ENCODE measurements at places on chromosomes 5 and 9.

DNA sequence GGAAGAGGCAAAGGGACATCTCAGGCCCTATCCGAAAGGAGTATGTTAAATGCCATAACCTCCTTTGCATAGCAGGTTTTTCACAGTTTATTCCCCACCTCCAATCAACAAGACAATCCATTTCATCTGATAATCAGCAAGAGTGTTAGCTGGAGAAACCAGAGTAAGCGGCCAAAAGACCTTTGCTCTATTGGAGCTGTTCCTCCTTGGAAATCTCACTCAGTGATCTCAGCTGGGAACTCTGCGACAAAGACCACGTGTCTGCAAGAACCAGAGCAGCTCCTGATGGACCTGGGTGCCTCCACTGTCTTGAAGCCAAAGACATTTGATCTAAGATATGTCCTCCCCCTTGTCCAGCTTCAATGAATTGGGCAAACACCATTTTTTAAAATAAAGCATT lies 241.0 kb downstream of the SEC61B start:
- DNase-seq, result no peak

DNA sequence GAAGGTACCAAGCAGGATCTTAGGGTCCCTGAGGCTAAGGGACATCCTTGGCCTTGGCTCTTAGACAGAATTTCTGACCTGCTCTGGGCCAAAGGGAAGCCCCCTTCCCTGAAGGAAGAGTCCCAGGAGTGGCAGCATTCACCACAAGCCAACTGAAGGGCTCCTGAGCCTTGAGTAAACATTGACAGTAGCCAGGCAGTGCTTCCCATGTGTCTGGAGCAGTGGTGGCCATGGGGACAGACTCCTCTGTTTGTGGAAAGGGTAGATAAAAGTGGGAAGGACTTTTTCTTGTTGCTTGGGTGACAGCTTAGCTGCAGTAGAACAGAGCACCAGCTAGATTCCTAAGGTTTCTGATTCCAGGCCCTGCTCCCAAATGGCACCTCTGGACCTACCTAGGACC lies 61.4 kb upstream of the VLDLR start:
- DNase-seq, result no peak

GRCh38 chr9:121383715-121384114 lies 13.7 kb upstream of the STOM start:
- DNase-seq, result no peak

DNA sequence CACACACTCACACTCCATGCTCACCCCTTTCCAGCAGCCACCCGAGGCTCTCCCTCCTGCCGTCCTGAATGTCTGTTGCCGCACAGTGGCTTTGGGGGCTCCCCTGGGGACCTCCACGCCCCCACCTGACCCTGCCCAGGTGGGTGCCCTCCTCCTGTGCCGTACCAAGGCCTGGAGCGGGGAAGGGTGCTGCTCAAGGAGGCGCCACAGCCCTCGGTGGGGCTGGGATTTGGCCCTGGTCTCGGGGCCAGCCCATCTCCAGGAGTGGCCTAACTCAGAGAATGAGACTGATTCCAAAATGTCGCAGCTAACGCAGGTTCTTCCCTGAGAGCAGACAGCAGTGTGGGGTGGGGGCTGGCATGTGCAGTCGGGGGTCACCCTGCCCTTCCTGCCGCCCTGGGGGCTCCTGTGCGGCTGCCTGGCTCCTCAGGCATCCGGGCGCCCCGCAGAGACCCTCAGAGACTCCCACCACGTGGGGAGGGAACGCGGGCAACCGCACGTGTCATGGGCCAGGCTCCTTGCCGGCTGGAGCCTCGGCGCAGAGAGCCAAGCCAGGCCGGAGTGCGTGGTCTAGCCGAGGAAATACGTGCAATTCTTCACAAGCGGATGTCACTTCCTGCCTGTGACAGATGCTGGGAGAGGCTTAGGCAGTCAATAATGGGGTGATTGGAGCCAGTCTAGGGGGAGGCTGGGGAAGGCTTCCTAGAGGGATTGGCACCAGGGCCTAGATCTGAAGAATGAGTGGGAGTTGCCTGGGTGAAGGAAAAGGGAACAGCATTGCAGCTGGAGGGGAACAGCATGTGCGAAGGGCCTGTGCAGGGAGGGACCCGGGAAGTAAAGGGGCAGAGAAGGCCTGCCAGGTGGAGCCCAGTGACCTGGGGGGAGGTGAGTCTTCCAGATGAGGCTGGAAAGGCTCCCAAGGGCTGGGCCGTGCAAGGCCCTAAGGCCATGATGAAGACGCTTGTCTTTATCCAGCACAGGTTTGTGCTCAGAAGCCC lies 44.1 kb downstream of the C9orf50 start:
- DNase-seq, result no peak

GRCh38 chr9:77667151-77667550 lies 19.0 kb upstream of the GNA14 start:
- no peak for DNase-seq

DNA sequence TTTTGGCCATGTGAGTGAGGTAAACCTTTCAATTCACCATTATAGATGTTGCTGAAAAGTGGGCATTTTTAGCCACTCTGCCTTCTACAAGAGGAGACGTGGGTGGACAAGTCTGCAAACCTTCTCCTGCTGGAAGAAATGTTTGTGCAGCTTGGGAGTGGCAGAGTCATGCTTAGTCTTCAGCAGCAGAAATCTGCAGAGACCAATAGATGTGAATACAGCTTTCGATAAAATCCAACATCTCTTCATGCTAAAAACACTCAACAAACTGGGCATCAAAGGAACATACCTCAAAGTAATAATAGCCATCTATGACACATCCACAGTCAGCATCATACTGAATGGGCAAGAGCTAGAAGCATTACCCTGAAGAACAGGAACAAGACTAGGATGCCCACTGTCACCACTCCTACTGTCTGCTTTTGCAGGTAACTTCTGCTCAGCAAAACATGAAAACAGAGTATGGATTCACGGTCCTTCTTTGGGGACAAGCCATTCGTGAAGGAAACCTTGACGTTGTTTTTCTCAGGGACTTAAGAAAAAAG lies 91.3 kb downstream of the RALGPS1 start:
- DNase-seq, result peak; percentile 18

GRCh38 chr5:168706655-168707069 lies 127.5 kb upstream of the PANK3 start:
- DNase-seq, result peak; percentile 34

- peak; percentile 68 for DNase-seq
These were observed 381 bp downstream of the MED22 start for GRCh38 chr9:133347515-133347984.

GRCh38 chr9:124320062-124320973 lies 62.6 kb downstream of the NEK6 start:
- DNase-seq, result peak; percentile 60

DNA sequence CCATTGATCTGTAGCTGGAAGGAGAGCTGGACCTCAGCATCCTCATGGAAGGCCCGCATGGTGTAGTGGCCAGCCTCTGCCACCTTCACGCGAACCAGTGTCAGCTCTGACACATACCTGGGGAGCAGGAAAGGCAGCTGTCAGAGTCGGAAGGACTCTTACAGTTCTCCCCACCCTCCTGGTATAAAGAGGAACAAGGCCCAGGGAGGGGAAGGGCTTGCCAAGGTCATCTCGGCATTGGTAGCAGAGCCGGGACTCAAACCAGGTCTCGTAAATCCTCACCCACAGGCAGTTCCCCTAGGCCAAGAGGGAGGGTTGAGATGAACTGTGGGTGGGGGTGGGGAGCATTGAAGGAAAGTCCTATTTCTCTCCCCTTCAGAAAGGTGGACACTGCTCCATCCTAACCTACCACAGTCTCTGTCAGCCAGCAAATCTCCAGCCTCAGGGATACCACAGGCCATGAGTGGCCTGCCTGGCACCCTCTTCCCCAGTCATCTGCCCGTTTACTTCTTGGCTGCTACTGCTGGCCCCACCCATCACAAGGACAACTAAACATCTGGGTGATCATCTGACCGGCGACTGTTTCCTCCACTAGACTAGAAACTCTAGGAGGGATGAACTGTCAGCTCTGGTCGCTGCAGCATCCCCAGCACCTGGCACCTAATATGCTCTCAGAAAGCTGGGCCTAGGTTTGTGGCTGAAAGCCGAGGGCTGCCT lies 23.5 kb downstream of the PDGFRB start:
- DNase-seq, result peak; percentile 18

DNA sequence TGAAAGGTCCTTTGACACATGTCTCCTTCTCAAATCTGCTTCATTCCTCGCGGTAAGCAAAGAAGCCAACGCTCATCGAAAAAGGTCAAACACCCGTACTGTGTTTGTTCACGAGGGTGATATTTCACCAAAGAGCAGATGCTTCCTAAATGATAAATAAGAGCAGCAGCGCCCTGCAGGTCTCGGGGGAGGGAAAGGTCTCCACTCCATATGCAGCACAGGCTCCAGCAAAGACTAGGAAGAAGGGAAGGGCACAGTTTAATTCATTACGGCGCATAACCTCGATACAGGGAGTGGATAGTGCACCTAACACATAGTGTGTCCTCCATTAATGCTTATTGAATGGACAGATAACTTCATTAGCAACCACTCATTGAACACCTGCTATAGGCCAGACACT lies 593.3 kb downstream of the CDK5RAP2 start:
- DNase-seq, result no peak

- DNase-seq, result no peak
These were observed 98.7 kb downstream of the NMUR2 start for GRCh38 chr5:152306386-152306785.

- peak; percentile 68 for DNase-seq
These were observed 104.6 kb upstream of the FAM174A start for GRCh38 chr5:100430268-100431195.

DNA sequence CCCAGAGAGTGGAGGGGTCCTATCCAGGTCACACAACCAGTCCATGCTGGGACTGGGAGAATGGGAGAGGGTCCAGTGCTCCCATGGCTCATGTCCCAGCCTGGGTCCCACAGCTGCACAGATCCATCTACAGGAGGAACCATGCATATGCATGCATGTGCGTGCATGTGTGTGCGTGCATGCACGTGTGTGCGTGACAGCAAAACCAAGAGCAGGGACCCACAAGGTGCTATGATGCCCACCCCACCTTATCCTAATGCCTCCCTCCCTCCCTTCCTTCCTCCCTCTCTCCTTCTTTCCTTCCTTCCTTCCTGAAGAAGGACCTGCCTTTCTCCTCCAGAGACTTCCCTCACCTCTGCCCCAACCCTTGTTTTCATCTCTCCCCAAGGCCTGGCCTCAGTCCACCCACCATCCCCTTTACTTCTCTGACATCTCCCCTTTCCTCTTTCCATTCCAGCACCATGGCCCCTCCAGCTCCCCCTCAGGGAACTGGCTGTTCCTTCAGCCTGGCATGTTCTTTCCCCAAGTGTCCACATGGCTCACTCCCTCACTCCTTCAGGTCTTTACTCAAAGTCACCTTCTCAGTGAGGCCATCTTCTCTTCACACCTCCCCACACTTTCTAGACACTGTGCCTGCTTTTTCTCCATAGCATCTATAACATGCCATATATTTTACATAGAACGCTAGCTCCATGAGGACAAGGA lies 21.8 kb downstream of the AQP7 start:
- DNase-seq, result no peak

- peak; percentile 66 for DNase-seq
These were observed 650 bp downstream of the MRRF start for GRCh38 chr9:122265149-122265915.

GRCh38 chr9:85408494-85408893 lies 333.3 kb downstream of the AGTPBP1 start:
- no peak for DNase-seq

- peak; percentile 67 for DNase-seq
These were observed 22.5 kb upstream of the PTPN3 start for GRCh38 chr9:109520475-109521132.

GRCh38 chr9:134553061-134553891 lies 88.3 kb upstream of the COL5A1 start:
- no peak for DNase-seq

- no peak for DNase-seq
These were observed 32.1 kb downstream of the PDGFRB start for GRCh38 chr5:150123542-150123941.

DNA sequence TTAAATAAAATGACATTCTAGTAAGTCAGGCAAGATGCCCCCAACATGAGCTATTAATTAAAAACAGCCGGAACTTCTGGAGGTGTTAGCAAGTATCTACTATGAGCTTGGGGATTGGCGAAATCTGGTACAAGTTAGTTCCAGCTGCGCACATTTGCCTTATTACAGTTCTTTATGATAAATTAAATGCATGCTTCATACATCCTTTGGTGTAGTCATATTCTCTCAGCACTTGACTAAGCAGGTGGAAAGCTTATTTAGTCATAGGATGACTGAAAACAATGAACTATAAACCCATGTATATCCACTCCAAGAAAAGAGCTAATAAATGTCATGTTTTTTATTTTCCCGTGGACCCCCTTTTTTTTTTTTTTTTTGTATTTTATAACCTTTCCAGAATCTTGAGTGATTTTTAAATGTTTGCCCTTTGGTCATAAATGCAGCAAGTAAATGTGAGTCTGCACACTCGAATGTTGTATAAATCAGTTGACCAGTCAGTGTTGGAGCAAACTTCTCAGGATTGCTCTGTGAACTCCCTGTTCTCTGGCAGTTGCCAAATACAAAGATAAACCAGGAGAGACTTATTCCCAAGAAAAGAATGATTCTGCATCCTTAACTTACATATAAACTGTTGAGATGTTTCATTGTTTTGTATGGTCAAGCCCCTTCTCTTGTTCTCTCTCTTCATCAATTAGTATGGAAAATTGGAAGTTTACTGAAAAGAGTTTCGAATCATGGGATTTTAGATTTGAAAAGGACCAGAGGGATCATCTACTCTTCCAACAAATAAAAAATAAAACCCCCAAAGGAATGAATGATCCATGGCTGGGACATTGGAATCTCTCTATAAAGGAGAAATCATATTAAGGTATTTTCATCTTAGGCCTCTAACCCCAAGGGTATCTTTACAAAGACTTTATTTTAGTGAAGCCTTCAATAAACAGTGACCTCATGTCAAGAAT lies 38.3 kb downstream of the PIK3R1 start:
- no peak for DNase-seq

DNA sequence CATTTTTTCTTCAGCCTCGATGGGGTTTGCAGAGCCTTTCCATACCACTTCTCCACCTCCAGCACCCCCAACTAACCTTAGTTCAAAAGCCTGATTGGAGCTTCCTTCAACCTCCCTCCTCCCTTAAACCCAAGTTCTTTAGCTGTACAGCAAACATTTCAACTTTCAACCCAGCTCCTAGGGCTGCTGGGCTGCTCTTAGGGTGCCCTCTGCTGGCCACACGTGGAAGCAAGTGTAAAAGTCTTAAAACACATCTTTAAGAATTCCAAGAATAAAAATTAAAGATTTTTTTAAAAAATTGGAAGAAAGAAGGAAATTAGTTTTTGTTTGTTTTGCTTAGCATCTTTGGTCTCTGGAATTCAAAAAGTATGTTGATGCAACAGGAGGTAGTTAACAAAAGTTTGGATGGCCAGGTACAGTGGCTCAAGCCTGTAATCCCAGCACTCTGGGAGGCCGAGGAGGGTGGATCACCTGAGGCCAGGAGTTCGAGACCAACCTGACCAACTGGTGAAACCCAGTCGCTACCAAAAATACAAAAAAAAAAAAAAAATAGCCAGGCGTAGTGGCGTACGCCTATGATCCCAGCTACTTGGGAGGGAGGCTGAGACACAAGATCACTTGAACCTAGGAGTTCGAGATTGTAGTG lies 15.5 kb upstream of the HSD17B3 start:
- DNase-seq, result peak; percentile 26

DNA sequence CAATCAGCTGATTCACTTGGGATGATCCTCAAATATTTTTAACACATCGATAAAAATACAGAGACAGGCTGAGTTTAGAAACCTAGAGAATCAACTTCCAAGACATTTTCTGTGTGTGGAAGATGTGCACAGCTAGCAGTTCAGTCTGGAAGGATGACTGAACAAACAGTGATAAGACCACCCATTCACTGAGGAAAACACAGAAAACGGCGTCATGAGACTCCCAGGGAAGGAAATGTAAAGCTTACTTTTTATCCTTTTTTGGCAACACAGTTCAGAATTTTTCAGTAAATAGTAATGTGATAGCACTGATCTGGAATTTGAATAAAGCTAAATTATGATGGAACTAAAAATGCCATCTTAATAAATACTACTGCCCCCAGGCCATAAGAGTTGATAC lies 277.6 kb downstream of the SEMA5A start:
- DNase-seq, result no peak

Data from RPMI8226 (cell line).